ENCODE measurements at places on chromosomes 7 and 10.
A peak's percentile ranks its signal among the peaks of the same experiment; 100 is the strongest.

DNA sequence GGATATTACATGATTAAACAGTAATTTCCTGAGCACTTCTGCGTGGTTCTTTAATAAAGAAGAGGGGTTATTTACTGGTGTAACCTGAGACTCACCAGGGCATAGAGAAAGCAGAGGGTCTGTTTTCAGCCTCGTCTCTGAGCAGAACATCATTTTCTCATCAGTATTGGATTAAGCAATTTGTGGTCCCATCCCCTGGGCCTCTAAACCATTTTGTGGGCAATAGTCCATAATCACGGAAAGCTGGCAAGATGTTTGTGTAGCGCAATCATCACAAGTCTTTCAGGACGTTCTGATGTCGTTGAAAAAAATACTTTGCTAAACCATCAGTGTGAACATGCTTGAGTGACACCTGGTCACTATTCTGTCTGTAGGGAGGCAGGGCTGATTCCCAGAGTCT, 37.1 kb upstream of the SEC61G start:
- no peak for DNase-seq

GRCh38 chr10:123428391-123428790, 237.8 kb upstream of the GPR26 start:
- DNase-seq, result no peak

DNA sequence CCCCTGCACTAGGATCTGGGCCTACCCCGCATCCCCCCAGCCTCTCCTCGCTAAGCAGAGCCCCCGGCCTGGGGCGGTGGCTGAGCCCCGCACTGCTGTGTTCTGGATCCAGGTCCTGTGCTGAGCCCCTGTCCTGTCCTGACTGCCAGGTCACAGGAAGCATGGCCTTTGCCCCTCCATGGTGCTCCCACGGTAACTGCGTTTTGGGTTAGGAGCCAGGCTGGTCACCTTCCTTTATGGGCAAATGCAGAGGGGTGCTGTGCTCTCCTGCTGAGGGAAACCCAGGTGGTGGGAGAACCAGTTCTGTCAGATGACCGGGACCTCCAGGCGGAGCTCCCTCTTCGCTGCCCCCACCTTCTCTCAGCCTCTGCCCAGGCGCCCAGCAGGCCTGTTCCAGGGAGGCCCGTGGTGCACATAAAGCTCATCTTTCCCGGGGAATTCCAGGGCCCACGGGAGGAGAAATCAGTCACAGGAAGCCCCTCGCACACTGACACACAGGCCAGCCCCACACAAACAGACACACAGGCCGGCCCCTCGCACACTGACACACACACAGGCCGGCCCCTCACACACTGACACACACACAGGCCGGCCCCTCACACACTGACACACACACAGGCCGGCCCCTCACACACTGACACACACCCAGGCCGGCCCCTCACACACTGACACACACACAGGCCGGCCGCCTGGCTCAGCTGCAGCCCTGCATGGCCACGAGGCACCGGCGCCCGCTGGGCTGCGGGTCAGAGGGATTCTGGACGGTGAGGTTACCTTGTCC, 75.6 kb downstream of the CFAP46 start:
- DNase-seq, result peak; percentile 83

GRCh38 chr7:155298834-155299534, 1.3 kb downstream of the INSIG1 start:
- DNase-seq, result peak; percentile 96

GRCh38 chr7:25361387-25361786, 133.1 kb upstream of the NPVF start:
- no peak for DNase-seq

GRCh38 chr7:2776401-2776800, 67.7 kb downstream of the GNA12 start:
- peak; percentile 83 for DNase-seq

All from mesenteric fat pad (tissue), 1 donor.